ENCODE measurements at places on chromosomes 4 and X. TPM values are rescaled to one million over a fixed set of nuclear protein-coding genes. Genes with fewer than 3 reads are reported as not detected.

DNA sequence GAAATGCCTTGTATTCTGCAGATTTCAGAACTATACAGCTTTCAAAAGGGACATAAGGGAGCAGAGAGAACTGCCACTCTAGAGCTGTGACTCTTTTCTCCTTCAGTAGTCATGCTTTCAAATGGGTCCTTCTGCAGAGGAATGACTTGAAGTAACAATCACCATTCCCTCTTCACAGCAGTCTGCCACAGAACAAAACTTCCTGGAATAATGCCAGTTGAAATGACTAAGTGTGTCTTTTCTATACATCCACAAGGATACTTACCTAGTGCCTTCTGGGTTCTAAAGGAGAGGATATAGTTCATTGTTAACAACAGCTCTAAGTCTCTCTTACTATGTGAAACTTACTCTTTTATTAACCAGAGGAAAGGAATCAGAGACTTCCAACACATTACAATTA lies 515.4 kb upstream of the ATOH1 start:
- no peak for DNase-seq

GRCh38 chrX:87744391-87744790 lies 226.8 kb downstream of the KLHL4 start:
- DNase-seq = no peak

DNA sequence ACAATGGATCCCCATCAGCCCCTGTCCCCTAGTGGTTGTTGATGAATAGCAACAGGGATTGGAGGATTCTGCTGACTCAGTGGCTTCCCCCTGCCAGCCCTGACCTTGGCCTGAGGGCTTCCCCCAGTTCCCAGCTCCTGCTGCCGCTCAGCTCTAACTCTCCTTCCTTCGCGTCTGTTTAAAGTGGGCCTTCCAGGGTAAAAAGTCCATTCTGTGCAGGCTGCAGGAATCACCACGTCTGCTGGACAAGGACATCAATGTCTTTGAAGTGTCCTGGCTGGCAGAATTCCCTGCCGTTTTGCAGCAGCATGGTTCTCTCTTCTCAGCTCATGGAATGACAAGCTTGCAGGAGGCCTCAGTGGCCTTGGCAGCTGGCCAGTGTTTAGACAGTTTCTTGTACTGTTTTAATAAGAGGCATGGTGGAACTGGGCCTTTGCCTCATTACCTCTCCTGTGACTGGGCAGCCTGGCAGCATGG lies 152.5 kb upstream of the STX18 start:
- DNase-seq = no peak

- no peak for DNase-seq
Measured at GRCh38 chr4:132709056-132709455, 440.0 kb upstream of the PCDH10 start.

DNA sequence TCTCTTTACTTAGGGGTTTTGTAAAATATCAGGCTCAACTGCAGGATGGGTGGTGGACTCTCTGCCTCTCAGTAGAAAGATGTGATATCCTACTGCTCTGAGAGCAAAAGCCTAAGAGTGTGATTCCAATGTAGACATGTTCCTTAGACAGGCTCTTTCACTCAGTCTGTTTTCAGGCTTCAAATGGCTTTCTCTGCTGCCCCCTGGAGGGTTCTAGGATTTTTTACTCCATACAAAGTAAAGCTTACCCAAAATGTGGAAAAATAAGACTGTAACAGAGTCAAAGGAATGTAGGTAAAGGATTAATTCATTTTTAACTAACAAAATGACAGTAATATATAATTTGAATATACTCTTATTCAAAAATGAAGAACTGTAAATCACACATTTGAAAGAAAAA lies 32.1 kb downstream of the ZGRF1 start:
- peak; percentile 24 for DNase-seq

DNA sequence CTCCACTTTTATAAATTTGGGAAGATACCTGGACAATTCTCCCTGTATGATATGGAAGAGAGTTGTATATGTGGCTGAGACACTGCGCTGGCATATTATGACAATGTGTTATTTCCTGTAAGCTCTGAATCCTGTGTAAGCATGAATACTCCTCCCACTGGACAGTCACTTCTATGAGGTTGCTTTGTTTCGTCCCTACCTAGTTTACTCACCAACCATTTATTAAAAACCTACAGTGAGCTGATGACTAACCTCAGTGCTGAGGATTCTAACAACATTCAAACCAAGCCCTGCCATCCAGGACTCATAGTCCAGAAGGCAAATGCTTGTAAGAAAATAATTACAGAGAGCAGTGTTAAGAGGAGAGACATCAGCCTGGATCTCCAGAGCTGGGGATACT lies 1632.9 kb upstream of the TENM3 start:
- no peak for DNase-seq

DNA sequence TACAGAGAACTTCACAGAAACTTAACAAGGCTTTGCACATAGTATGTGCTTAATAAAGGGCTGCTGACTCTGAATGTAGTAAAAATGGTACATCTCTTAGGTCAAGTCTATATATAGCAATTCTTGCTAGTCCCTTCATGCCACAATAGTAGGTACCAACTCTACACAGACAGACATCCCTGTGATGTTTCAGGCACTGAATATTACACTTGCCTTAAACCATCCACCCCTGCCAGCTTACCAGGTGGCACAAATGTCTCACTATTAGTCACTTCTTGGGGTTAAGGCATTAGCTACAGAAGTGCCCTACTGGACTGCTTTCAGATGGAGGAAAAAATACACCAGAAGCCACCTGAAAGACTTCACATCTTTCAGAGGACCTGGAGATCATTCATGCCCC lies 86.3 kb upstream of the CITED1 start:
- no peak for DNase-seq

DNA sequence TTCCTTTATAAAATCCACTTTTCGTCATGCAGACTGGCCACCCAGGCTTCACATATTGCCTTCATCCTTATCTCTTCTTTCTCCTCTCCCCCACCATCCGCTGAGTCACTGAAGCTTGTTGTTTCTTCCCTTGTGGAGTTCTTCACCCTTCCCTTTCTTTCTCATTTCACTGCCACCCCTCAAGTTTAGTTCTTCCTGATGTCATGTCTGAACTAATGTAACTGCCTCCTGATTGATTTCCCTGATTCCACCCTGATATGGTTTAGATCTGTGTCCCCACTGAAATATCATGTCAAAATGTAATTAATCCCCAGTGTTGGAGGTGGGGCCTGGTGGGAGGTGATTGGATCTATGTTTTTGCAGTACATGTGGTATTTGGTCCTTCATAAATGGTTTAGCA lies 151.4 kb downstream of the CPEB2 start:
- no peak for DNase-seq

GRCh38 chrX:47145395-47146120 lies 537 bp downstream of the RBM10 start:
- DNase-seq = no peak

GRCh38 chrX:17535229-17535628 lies 160.2 kb downstream of the NHS start:
- no peak for DNase-seq

DNA sequence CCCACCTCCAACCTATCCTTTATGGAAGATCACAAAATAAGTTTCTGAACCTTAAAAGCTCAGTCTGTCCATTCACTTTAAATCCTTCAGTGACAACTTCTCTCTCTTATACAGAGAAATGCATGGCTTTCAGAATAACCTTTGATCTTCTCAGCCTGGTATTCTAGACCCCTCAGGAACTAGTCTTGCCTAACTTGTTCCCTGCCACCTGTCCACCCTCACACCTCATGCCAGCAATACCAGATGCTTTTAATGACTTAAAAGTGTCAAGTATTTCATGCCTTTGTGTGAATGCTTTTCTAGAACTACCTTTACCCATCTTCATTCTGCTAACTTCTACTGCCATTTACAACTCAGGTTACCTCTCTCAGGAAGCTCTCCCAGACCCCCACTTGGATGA lies 7.4 kb downstream of the EXOC1L start:
- DNase-seq = no peak

- no peak for DNase-seq
Measured at GRCh38 chrX:67953658-67954057, 409.8 kb downstream of the AR start.

DNA sequence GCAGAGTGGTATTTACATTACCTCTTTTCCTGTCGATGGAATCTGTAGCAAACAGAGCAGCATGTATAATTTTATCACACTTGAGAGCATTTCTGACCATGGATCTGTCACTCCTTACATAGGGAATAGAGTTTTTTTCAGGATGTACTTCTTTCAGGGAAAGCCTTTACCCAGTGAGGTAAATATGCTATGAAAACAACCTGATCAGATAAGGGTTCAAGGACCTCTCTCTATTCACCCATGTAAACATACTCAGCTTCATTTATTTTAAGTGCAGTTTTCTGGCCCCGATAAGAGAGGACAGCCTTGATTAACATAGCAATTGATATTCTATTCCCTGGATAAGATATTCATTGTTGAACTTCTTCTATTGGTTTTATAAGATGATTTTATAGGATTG lies 87.3 kb upstream of the ESX1 start:
- DNase-seq = no peak

- no peak for DNase-seq
Measured at GRCh38 chrX:121666171-121666570, 618.8 kb downstream of the GLUD2 start.

DNA sequence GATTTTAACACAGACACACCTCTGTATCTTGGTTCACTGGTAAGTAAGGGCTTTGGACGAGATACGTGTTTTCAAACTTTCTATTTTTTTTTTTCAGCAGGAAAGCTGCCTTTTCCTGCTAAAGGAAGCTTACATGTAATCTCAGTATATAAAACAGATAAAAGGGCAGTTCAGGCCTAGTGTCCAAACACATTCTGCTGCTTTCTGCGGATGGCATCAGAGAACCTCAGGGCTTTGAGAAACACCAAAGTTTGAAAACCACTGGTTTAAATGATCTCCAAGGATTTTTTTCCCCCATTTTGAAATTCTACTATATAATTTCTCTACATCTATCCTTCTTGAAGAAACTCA lies 76.0 kb downstream of the ZAR1 start:
- DNase-seq = no peak

DNA sequence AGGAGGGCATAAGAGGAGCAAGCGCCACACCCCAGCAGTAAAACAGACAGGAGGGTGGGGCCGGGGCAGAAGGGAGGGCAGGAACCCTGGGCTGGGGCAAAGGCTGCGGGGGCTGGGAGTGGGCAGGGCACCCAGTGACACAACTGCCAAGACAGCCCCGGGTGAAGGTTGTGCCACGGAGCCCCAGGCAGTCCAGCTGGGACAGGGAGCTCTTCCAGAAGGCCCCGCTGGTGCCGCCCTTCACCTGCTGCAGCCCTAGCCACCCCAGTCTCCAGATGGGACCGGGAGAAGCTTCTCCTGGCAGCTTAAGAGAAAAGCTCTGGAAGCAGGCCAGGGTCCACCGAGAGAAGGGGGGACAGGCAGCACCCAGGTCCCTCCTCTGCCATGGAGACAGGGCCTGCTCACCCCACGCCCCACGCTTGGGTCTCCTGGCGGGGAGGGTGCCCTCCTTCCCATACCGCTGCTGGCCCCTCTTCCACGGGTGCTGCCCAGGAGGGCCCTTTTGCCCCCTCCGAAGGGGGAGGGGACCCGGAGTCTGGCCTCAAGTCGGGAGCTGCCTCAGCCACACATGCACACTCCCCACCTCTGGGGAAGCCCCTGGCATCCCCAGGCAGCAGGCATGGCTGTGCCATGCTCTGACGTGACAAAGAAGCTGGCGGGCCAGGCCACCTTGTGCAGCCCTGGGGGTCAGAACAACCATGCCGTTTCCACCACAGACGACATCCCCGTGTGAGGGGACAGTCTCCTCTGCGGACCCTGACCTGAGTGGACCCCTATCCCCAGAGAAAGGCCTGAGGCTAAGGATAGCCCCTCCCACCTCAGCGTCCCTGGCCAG lies 1.5 kb downstream of the DGKQ start:
- DNase-seq = no peak

Gene CORIN
- total RNA-seq = 6.7 TPM

Gene EXOC1L
- total RNA-seq = not detected

Gene SLC49A3
- total RNA-seq = 1.2 TPM

Gene POU3F4
- total RNA-seq = not detected

Gene PRR32
- total RNA-seq = not detected

Gene SPANXA2
- total RNA-seq = not detected

Gene SCRG1
- not detected for total RNA-seq

Gene SPOCK3
- total RNA-seq = 3.8 TPM

Gene DCLK2
- 0.29 TPM for total RNA-seq
